ENCODE measurements at places on chromosomes 11 and 22. TPM values are rescaled to one million over a fixed set of nuclear protein-coding genes. Genes with fewer than 3 reads are reported as not detected.

Gene SPON1
- 0.48 TPM for total RNA-seq

Gene OR51E2
- not detected for total RNA-seq

Gene C22orf23
- total RNA-seq = 1.0 TPM

Gene C11orf42
- not detected for total RNA-seq

Gene NF2
- 73.2 TPM for total RNA-seq

Gene C11orf97
- not detected for total RNA-seq

Gene GRK2
- total RNA-seq = 102 TPM

Gene OR56A1
- not detected for total RNA-seq

Gene MGAT3
- total RNA-seq = not detected

Gene FEN1
- 60.9 TPM for total RNA-seq

Gene RPL3
- total RNA-seq = 2,252 TPM

Gene MMP12
- not detected for total RNA-seq

Gene TTC36
- total RNA-seq = 0.41 TPM

Gene PRDM11
- 10.7 TPM for total RNA-seq

Gene VWCE
- total RNA-seq = 1.4 TPM

Gene MOV10L1
- not detected for total RNA-seq

Gene RIN1
- 15.5 TPM for total RNA-seq

Gene RAG2
- not detected for total RNA-seq

Gene AIFM3
- total RNA-seq = 7.4 TPM

Gene LDLRAD3
- total RNA-seq = 19.5 TPM
